Neural progenitor cell (in vitro differentiated cells): ENCODE measurements at places on chromosomes 5 and 9. TPM values are rescaled to one million over a fixed set of nuclear protein-coding genes. Genes with fewer than 3 reads are reported as not detected.
A peak's percentile ranks its signal among the peaks of the same experiment; 100 is the strongest.

DNA sequence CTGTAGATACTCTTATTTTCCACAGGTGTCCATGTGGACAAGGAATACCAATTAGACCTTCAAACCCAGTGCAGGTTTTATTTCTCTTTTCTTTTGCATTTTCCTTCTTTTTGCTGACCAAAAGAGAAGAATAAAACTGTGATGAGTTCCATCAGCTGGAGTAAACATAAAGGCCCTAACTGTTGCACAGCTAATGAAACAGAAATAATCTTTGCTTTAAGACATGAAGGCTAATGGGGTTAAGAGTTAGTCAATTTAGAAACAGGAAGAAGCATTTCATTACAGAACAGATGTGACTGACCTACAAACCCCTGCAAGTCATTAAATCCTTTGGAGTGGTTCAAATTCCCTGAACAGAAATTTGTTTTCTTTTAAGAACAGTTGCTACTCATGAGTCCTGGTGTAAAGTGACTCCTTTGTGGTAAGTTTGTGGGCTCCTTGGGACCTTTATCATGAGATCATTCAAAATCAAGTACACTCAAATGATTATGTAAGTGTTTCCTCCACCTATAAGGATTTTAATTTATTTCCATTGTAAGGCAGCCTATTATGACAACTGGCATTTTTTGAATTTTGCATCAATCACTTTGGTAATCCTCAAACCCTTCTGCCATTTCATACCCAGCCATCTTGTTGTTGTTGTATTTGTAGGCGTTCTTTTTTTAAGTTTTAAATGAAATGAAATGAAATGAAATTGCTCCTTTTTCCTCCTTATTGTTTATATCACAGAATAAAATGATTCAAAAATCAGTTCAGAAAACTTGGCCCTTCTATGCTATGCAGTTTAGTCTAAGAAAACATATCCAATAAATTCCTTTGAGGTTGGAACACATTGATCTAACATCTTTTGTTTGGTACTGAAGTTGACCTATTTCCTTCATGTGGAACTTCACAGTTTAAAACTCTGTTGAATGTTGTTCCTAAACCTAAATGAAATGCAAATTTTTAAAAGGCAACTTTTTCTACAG, 1.3 kb downstream of the MINAR2 start:
- no peak overlapping the region for H3K4me3 ChIP-seq
- H3K27me3 ChIP-seq = no peaks in the 10 kb centered on the region
- H3K36me3 ChIP-seq = no peaks in the 10 kb centered on the region
- peaks cover 23% of the 10 kb centered on the region for H3K4me1 ChIP-seq
- H3K27ac ChIP-seq = peak overlapping the region; percentile 47

- no peak for DNase-seq
- no peak overlapping the region for H3K4me3 ChIP-seq
- no peaks in the 10 kb centered on the region for H3K27me3 ChIP-seq
Observed at GRCh38 chr9:68907910-68908309, 106.0 kb downstream of the PRKACG start.

Gene PKD2L2
- total RNA-seq = not detected in 2 replicates

DNA sequence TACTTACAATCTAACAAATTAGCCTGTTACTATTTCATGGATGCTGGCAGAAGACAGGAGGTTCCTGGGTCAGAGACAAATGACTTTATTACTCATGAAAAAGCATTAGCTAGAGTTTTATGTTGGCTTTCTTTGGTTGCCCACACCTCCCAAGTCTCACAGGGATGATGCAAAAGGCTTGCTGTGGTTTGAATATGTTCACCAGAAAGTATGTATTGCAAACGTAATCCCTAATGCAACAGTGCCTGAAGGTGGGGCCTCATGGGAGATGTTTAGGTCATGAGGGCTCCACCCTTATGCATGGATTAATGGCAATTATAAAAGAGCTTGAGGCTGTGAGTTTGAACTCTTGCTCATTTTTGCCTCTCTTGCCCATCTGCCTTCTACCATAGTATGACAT, 28.5 kb downstream of the DPYSL3 start:
- no peak overlapping the region for H3K27ac ChIP-seq
- H3K36me3 ChIP-seq = no peaks in the 10 kb centered on the region
- no peak for DNase-seq
- peaks cover 37% of the 10 kb centered on the region for H3K4me1 ChIP-seq
- no peak overlapping the region for H3K4me3 ChIP-seq
- no peaks in the 10 kb centered on the region for H3K27me3 ChIP-seq

GRCh38 chr5:92372766-92373165, 989.6 kb upstream of the ARRDC3 start:
- peaks cover 9% of the 10 kb centered on the region for H3K4me1 ChIP-seq
- H3K27ac ChIP-seq = no peak overlapping the region
- no peaks in the 10 kb centered on the region for H3K36me3 ChIP-seq
- H3K4me3 ChIP-seq = no peak overlapping the region
- no peak for DNase-seq
- no peaks in the 10 kb centered on the region for H3K27me3 ChIP-seq

DNA sequence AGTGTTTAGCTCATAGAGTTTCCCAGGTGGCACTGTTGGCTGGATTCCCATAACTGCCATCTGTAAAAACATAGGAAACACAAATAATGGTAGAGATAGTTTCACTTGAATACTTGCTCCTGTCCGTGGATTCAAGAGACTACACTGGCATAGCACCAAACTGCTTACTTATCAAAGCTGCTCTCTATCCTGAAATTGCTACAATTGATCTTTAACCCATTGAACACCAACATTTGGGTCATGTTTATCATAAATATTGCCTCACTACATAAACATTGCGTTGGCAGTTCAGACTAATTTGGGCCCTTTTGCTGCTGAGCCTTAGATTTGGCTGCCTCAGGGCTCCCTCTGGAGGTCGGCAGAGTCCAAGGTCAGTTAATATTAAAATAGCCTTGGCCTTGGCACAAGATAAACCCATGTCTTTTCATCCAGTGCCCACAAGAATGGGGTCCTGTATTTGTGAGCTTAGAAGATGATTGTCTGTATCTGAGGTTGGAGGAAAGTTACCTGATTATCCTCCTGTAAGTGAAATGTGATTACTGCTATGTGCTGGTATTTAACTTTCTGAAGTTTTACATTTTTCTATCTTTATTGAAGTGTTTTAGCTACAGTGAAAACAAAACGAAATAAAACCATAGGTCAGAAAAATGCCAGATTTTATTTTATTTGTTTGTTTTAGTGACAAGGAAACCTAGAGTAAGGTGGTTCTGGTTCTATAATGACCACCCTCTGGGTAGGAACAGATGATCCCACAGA, 4.0 kb upstream of the RANBP3L start:
- no peak overlapping the region for H3K27ac ChIP-seq
- no peak overlapping the region for H3K4me3 ChIP-seq
- no peak for DNase-seq
- no peaks in the 10 kb centered on the region for H3K36me3 ChIP-seq

GRCh38 chr9:94720846-94721549, 5.5 kb upstream of the AOPEP start:
- no peaks in the 10 kb centered on the region for H3K4me1 ChIP-seq
- no peak overlapping the region for H3K27ac ChIP-seq
- no peak overlapping the region for H3K4me3 ChIP-seq
- DNase-seq = no peak
- H3K27me3 ChIP-seq = no peaks in the 10 kb centered on the region
- no peaks in the 10 kb centered on the region for H3K36me3 ChIP-seq

DNA sequence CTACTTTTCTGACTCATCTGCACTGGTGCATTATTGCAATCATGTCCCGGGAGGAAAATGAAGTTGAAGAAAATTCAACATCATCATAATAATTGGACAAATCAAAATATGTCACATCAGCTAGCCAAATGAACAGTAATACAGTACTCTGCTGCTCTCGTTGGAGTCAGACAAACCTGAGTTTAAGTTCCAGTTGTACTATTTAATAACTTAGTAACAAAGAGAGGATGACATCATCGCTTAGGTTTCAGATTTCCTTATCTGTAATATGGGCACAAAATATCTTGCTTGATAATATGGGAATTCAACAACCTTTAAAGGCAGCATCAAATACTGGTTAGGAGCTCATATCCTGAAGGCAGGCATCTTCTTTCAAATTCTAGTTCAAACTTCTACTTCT, 1248.9 kb upstream of the ACO1 start:
- no peaks in the 10 kb centered on the region for H3K27me3 ChIP-seq
- no peaks in the 10 kb centered on the region for H3K36me3 ChIP-seq
- no peak overlapping the region for H3K4me3 ChIP-seq
- no peaks in the 10 kb centered on the region for H3K4me1 ChIP-seq
- H3K27ac ChIP-seq = no peak overlapping the region

DNA sequence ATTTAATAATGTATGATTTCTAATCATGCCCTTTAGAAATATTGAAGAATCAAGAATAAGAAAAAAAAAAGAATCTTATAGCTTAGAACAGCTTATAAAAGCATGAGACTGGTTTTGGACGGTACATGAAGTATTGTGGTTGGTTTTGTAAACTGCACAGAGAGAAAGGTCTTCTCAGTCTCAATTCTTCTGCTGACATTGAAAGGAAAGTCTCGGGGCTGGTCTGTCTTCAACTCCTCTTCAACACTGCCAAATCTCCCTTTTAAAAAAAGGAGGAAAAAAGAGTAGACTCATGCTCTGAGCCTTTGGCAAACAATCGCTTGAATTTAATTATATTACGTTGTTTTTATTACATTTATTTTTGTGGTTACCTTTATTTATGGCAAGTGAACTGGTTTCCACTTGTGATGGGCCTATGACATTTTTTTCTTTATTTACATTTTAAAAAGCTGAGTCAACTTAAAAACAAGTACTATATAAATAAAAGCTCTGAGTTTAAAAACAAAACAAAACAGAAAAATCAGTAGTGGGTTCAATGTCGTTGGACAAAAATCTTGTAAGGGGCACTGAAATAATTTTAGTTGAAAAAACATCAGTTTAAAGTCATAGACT, 32.8 kb upstream of the EBF1 start:
- DNase-seq = no peak
- H3K4me3 ChIP-seq = no peak overlapping the region
- no peak overlapping the region for H3K27ac ChIP-seq

DNA sequence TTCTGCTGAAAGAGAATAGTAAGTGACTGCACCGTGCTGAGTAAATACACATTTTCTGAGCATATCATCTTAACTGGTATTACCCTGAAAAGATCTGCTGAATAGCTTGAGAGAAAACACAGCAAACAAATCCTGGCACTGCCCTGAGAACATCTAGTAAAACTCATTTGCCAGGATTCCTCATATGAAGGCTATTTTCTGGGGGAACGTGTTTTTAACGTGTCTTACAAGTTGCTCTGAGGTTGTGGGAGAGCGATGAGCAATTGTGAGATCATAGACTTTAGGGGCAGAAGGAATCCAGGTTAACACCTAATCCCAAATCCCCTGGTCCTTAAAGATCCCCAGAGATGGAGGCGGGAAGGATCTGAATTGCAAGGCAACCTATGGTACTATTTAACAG, 331.9 kb upstream of the RFX3 start:
- no peaks in the 10 kb centered on the region for H3K27me3 ChIP-seq
- H3K4me1 ChIP-seq = peaks cover 8% of the 10 kb centered on the region
- H3K27ac ChIP-seq = no peak overlapping the region
- H3K36me3 ChIP-seq = peaks cover 6% of the 10 kb centered on the region

DNA sequence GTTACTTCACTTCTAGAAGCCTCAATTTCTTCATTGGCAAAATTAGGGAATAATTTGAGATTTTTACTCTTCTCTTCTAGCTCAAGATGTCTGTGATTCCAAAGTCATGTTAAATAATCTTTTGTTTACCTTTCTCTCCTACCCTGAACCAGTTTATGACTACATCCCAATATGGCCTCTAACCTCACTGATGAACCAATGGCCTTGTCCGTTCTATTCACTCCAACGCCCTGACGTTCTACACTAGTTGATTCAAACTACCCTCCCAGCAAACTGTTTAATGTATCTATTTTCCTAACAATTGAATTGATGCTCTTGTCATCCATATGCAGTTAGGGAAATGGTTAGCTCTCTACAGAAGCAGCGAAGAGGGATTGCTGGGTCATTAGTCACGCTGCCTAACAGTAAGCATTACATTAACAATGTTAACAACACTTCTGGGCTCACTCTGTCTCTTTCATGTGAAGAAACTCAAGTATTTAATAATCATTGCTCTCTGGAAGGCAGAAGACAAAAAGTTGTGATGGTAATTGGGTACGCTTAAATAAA, 38.0 kb downstream of the RAPGEF1 start:
- H3K4me3 ChIP-seq = no peak overlapping the region
- no peak overlapping the region for H3K27ac ChIP-seq
- no peaks in the 10 kb centered on the region for H3K36me3 ChIP-seq
- no peak for DNase-seq

- no peaks in the 10 kb centered on the region for H3K4me1 ChIP-seq
- no peak overlapping the region for H3K4me3 ChIP-seq
- peaks cover 53% of the 10 kb centered on the region for H3K27me3 ChIP-seq
- DNase-seq = no peak
Observed at GRCh38 chr5:51371052-51371451, 12.2 kb upstream of the ISL1 start.

Gene CCL27
- 0.37 and 0.67 TPM in 2 replicates for total RNA-seq

- no peak overlapping the region for H3K27ac ChIP-seq
- no peak overlapping the region for H3K4me3 ChIP-seq
- H3K4me1 ChIP-seq = peaks cover 14% of the 10 kb centered on the region
- H3K36me3 ChIP-seq = no peaks in the 10 kb centered on the region
- no peak for DNase-seq
Observed at GRCh38 chr5:1509346-1510085, 14.2 kb downstream of the LPCAT1 start.

Gene LTC4S
- total RNA-seq = 0.81 TPM in 1 of 2 replicates, not detected in the other

DNA sequence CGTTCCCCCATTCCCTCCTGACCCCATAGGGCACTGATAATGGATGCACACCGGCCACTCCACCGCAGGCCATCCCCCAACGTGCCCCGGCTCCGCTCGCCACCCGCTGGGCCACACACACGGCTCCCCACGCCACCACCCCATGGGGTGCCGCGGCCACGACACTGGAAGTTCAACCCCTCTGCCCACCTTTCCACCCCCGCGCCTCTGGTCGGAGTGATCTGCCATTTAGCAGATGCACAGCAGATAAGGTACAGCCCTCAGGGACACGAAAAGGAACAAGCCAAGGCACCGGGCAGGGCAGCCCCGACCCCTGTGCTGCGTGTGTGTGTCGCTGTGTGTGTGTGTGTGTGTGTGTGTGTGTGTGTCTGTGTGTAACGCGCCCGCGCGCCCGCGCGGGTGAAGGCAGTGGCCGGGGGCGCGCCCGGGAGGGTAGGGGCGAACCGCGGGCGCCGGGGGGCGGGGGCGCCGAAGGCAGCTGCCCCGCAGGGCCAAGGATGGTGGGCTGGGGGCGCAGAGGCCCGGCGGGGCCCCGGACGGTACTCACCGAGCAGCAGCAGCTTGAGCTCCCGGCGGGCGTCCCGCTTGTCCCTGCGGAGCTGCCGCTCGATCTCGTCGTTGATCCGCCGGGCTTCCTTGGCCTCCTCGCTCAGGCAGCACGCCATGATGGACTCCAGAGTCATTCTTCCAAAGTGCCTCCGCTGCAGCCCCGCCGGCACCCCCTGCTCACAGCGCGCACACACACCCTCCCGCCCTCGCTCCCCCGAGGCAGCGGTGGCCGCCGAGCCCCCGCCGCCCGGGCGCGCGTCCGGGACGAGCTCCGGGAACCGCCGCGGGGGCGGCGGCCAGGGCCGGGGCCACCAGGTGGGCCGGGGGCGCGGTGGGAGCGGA, 813 bp downstream of the GNAQ start:
- peak overlapping the region; percentile 92 for H3K4me3 ChIP-seq
- DNase-seq = peak; percentile 81
- H3K36me3 ChIP-seq = no peaks in the 10 kb centered on the region
- H3K4me1 ChIP-seq = peaks cover 28% of the 10 kb centered on the region
- no peaks in the 10 kb centered on the region for H3K27me3 ChIP-seq

GRCh38 chr5:2148312-2149194, 265.8 kb upstream of the IRX4 start:
- no peaks in the 10 kb centered on the region for H3K4me1 ChIP-seq
- no peaks in the 10 kb centered on the region for H3K36me3 ChIP-seq
- DNase-seq = no peak
